Stimulated activated CD4-positive, alpha-beta T cell treated with anti-CD3 and anti-CD28 coated beads, Interleukin-1b, Interleukin-23, amount 100 ng/mL, for 4 hours (primary cell): ENCODE measurements at places on chromosomes 1 and 21.
A peak's percentile ranks its signal among the peaks of the same experiment; 100 is the strongest.

GRCh38 chr1:9776685-9777084 lies 47.1 kb downstream of the CLSTN1 start:
- no peak for DNase-seq

DNA sequence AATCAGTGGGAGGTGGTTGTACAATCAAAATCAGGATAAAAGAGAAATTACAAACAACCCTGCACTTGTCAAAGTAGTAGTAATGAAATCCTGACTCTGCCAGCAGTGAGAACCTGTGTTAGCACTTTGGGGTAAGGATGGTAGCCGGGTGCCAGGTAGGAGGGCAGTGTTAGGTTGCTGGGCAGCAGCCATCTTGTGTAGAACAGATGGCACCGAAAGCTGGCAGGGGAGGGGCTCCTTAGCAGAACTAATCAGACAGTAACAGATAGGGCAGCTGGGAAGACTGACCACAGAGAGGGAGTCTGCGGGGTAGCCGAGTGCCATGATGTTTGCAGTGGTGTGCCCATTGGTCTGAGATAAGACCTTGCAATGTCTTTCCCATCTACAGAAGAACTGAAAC lies 137.3 kb downstream of the SDCCAG8 start:
- no peak for DNase-seq

GRCh38 chr1:11134251-11134897 lies 34.7 kb upstream of the EXOSC10 start:
- no peak for DNase-seq

DNA sequence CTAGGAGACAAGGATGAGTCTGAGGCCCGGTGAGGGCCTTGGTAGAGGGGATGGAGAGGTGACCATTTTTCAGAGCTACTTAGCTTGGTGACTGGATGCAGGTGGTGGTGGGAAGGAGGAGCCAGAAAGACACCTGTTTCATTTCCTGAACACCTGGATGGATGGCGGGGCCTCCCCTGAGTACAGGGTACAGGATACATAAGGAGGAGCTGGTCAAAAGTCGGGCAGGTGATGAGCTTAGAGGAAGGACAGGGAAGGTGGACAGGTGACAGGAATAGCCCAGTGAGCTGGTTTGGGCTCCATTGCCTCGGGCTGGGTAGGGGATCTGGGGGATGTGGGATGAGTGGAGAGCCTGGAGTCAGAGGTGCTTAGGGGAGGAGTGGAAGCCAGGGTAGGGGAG lies 6.3 kb downstream of the FAAH start:
- no peak for DNase-seq

DNA sequence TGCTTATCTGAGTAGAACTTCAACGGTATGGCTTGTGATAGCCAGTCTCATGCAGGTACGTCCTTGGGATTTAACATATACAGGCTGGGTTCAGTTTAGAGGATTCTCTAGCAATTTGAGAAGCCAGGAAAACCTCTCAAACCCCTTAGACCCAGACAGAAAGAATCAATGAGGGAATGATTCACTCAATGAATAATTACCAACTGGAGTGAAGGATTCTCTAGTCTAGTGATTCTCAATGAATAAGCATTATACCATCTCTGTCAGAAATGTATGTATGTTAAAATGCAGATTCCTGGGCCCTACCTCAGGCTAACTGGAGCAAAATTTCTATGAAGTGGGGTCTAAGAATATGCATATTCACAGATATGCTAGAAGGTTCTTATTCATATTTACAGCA lies 54.5 kb upstream of the APP start:
- no peak for DNase-seq

GRCh38 chr1:61007534-61008364 lies 74.6 kb upstream of the NFIA start:
- no peak for DNase-seq

- no peak for DNase-seq
Measured at GRCh38 chr1:112317140-112317539, 78.9 kb upstream of the CTTNBP2NL start.

GRCh38 chr1:15188678-15189077 lies 35.1 kb downstream of the TMEM51 start:
- no peak for DNase-seq

GRCh38 chr21:36145259-36145658 lies 10.4 kb downstream of the CBR3 start:
- DNase-seq, result no peak

DNA sequence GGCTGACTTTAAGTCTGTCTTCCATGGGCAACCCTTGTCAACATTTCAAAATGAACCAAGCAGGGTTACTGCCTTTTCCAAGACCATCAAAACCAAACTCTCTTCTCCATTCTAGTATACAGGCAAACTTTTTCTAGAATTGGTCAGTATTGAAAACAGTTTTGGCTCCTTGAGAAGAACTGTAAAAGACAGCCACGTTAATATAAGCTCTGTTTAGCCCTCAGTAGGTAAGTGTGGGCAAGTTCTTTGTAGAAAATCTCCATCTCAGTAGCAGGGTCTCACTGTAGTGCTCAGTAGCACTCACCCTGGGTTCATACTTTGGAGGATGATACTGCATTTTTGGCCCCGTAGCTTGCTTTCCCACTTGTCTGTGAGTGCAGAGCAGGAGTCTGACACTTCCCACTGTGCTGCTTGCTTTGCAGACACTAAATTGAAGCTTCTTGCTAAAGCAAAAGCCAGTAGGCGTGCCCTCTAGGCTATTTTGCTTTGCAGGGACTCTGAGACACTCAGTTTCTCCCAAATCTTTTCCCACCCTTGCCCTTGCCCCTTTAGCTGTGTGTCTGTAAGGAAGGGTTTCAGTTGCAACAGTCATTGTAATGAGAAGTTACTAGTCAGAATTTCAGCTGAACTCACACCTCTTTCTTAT lies 34.3 kb upstream of the CACYBP start:
- no peak for DNase-seq

DNA sequence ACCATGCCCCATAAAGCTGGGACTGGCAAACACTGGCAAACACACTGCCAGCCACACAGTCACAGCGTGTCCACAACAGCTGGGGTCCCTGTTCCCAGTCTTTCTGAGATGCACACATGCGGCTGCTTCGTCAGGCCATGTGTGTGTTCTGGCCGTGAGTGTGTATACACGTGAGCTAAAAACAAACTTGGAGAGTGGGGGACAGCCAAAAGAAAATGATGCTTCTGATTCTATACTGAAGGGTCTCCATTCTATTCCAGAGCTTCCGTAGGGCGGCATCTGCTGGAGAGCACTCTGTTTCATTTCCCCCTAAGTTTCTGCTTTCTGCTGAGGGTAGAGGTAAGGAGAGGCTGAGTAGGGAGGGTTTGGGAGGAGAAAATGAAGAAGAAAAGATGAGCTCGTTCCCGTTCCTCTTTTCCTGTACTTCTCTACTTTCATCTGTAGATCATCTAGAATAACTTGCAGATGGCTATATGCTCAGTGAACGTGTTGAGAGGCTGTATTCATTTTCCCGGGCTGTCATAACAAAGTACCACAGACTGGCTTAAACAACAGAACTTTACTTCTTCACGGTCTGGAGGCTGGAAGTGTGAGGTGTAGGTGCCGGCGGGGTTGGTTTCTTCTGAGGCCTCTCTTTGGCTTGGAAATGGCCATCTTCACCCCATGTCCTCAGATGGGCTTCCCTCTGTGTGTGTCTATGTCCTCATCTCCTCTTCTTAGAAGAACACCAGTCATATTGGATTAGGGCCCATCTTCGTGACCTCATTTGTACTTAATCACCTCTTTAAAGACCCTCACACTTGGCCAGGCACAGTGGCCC lies 151.6 kb downstream of the TOMM20 start:
- no peak for DNase-seq

- no peak for DNase-seq
Measured at GRCh38 chr1:232508130-232508701, 121.7 kb downstream of the SIPA1L2 start.

DNA sequence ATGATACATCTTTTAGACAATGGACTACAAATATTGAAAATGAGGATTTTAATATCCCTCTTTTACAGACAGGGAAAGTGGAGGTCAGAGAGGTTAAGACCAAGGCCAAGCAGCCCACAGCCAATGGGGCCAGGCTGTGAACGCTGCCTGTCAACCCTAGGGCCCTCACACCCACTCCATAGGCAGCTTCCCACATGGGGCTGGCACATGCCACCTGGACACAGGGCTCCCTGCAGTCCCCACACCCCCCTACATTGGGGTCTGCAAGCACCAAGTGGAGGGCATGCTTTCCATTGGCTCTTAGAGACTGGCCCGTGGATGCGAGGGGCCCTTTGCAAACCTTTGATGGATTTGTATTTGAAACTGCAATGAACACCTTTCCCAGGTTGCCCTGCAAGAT lies 348.5 kb upstream of the VAMP3 start:
- no peak for DNase-seq

DNA sequence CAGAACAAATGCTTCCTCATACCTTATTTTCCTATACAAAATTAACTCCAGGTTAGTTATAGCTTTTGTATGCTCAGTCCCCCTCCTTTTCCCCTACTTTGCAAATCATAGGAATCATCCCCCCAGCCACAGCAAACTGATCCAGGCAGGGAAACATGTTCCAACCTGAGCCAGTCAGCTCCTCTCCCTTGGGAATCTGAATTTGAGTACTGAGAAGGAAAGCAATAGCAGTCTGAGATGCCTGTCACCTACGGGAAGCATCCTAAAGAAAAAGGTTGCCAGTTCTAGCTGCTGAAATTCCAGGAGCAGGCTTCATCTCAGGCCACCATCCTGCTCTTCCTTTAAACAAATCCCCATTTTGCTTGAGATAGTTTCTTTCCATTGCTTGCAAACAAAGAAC lies 6.9 kb downstream of the ADSS2 start:
- no peak for DNase-seq

GRCh38 chr1:234544087-234544579 lies 65.2 kb upstream of the TARBP1 start:
- DNase-seq, result peak; percentile 30

DNA sequence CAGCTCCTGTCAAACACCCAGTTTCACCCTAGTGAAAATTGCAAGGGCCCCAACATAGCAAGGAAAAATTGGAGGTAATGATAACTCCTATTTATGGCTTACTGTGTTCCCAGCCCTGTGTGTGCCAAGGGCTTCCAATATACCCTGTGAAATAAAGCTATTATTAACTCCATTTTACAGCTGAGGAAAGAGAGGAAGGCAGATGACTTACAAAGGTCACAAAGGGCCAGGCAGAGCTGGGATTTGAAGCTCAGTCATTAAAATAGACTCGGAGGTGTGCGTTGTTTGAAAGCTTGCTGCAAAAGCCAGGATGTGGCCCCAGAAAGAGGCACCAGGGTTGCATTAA lies 20.2 kb upstream of the SDC3 start:
- no peak for DNase-seq

- peak; percentile 47 for DNase-seq
Measured at GRCh38 chr1:101309334-101310311, 72.8 kb downstream of the S1PR1 start.

GRCh38 chr1:65198096-65198495 lies 50.1 kb downstream of the AK4 start:
- no peak for DNase-seq

GRCh38 chr1:45205011-45205909 lies 1.1 kb downstream of the ZSWIM5 start:
- DNase-seq, result peak; percentile 9

DNA sequence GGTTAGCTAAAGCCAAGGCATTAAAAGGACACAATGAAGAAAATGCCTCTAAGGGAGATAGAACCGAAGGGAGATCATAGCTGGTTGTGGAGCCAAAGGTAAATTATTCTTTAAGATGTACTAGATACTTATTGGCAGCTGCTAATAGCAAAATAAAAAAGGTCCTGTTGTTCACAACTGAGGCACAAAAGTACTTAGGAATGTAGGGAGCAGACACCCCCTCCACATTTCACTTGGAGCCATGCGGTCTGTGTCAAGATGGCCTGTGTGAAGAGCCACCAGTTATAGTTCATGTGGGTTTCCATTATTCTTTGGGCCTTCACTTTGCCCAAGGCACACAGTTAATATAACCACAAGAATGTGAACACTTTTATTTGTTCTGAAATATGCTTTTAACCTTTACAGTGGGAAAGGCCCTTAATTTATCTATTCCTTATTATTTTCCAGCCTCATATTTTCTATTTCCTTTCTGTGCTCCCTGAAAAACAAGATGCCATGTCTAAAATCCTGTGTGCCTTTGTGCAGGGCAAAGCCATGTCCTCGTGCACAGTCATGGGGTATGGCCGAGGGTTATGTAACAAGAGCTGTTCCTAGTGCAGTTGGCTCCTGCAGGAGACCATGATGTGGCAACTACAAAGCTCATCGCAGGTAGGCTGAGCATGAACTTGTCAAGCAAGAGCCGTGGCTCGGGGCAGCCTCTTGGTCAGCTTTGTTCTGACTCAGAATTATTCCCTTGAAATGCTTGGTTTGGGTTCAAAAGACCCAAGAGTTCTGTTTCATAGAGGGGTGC lies 16.2 kb upstream of the WDR26 start:
- no peak for DNase-seq

DNA sequence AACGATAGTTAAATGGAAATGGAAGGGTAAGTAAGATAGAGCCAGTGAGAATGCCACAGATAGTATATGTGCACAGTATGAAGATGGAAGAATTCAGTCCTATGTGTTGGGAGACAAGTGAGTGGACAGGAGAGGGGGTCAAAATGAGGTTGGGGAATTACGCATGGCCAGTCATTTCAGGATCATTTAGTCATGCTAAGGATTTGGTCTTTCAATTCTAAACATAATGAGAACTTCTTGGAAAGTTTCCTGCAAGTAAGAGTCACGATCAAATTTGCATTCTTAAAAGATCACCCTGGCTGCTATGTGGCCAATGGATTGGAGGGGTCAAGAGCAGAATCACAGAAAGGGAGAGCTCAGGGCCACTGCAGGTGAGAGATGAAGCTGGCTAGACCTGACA lies 64.0 kb upstream of the KCNK2 start:
- no peak for DNase-seq

- no peak for DNase-seq
Measured at GRCh38 chr21:30271156-30271555, 11.6 kb downstream of the KRTAP24-1 start.

- DNase-seq, result no peak
Measured at GRCh38 chr21:14675774-14676530, 129.8 kb upstream of the SAMSN1 start.

- no peak for DNase-seq
Measured at GRCh38 chr1:217048104-217048707, 325.0 kb upstream of the ESRRG start.
